ENCODE measurements at places on chromosomes 3 and 15.
A peak's percentile ranks its signal among the peaks of the same experiment; 100 is the strongest.

GRCh38 chr15:59039225-59039624 lies 51.8 kb downstream of the RNF111 start:
- no peak for DNase-seq

- DNase-seq: no peak
These were observed 233.5 kb downstream of the MYRIP start for GRCh38 chr3:40042752-40043443.

DNA sequence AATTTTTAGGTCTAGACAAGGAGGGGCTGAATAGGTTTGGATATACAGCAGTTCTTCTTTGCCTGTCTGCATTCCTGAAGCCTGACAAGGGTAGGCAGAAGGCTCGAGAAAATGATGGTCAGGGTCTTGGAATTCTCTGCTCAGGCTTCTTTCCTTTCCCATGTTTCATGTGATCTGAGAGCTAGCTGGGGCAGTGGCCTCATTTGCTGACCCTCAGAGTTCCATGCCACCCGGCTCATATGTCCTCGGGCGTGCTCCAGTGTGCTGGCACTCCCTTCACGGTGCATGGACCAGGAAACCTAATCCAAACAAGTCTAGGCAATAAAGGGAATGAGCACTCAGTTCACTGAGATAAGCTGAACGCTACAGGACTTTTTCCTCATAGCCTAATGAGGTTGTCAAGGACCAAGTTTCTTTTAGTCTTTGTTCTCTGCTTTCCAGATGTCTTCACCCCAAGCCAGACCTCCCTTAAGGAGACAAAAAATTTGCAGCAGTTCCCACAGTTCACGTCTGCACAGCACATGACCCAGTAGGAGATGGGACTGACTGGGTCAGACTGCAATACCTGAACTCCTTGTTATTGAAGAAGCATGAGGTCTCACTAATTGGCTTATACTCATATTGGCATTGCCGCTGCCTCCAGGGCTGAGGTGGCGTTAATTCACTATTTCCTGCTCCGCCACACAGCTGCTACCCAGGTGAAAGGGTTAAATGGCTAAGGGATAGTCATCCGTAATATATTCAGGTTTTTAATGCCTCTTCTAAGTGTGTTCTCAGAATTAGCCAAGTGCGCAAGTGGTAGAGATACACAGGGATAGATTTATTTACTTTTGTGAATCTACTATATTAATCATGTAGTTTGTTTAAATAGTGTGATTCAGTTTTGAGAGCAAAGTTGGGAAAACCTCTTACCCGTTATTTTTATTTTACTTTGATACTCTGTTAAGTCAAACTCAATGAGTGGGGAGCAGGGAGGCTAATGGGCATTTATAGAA lies 15.3 kb upstream of the RTP4 start:
- DNase-seq: no peak

DNA sequence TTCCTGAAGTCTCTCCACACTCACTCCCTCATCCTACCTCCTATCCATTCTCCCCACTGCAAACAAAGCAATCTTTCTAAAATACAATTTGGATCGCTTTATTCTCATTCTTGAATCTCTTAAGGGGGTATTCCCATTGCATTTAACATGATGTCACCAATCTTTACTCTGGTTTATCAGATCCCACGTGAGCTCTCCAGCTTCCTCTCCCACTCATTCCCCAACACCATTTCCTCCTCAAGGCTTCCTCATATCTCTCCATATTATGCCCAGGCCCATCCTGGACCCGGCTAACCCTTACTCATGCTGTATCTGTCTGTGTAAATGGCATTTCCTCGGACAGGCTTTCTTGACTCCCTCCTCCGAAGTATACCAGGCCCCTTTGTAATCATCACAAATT lies 165.0 kb downstream of the CD47 start:
- no peak for DNase-seq

DNA sequence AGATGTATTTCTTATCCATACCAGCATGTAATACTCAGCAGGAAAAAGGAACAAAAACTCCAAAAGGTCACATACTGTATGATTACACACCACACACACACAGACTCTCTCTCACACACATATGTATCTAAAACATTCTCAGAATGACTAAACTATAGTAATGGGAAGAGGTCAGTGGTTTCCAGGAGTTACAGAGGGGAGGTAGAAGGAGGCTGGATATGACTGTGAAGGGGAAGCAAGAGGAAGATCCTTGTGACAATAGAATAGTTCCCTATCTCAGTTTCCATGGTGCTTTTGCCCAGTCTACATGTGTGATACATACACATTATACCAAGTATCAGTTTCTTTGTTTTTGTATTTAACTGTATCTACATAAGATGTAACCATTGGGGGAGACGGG lies 190.1 kb downstream of the IL5RA start:
- no peak for DNase-seq

DNA sequence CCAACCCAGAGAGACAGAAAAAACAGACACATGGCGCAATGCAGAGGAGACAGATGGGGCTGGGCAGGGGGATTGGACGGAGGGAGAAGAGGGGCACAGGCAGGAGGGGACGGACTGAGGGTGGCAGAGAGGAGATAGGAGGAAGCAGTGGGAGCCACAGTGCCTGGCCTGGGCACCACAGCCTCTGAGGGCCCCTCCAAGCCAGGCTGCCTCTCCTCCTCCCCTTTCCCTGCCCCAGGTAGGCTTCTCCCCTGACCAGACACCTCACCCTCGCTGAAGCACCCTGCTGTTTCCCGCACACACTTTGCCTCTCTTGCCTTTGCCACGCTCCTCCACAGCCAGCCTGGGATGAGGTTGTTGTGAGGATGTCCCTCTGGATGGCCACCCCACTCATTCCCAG lies 84.0 kb upstream of the PRR20G start:
- no peak for DNase-seq

GRCh38 chr3:16550305-16550675 lies 36.8 kb upstream of the RFTN1 start:
- DNase-seq: no peak

GRCh38 chr3:55731741-55732140 lies 244.6 kb upstream of the WNT5A start:
- no peak for DNase-seq

DNA sequence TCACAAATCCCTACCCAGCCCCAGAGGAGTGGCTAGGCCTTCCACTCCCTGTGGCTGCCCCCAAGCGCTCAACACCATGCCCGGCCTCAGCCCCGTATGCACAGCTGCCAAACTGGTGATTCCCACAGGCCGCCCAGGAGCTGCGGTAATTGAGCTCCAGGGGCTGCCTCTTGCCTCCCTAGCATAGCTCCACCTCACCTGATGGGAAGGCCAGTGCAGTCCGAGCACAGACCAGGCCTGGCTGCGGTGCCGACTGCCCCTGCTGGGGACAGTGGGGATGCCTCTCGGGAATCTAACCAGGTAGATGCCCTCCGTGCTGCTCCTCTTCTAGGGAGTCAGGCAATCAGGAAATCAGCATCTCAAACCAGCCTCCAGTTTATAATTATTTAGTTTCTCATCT lies 25.9 kb downstream of the SCN5A start:
- DNase-seq: no peak

DNA sequence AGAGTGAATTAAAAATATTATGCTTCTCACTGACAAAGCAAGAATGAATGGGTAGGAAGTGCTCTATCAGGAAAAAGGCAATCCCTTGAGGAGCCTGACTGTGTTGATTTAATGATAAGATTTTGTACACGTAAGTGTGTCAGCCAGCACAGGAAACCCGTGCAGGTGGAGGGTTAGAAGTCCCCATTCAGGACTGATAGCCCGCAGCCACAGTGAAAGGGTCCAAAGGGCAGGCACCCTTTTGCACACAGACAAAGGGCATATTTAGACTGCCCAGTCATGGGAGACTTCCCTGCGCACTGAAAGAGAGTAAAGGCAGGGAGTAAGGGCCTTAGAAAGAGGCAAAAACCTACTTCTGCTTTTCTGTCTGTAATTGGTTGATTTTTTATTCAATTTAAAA lies 26.4 kb upstream of the SKIL start:
- no peak for DNase-seq

DNA sequence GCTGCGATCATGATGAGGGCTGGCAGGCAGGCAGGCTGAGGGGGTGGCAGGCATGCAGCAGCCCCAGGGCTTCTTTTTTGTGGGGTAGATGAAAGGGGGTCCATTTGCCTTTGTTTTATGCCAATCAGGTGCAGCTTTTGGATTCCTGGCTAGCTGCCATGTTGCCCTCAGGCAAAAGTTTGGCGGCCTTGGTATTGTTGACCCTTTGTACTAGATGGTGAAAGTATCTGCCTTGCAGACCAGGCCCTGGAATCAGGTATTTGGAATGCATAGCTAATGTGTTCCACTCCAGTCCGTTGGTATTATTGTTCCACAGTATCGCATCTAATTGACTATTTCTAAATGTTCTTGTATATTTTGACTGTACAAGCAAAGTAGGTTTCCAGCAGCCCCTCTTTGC lies 35.0 kb downstream of the EEFSEC start:
- DNase-seq: no peak

GRCh38 chr15:42490291-42490670 lies 660 bp downstream of the ZNF106 start:
- peak; percentile 63 for DNase-seq

DNA sequence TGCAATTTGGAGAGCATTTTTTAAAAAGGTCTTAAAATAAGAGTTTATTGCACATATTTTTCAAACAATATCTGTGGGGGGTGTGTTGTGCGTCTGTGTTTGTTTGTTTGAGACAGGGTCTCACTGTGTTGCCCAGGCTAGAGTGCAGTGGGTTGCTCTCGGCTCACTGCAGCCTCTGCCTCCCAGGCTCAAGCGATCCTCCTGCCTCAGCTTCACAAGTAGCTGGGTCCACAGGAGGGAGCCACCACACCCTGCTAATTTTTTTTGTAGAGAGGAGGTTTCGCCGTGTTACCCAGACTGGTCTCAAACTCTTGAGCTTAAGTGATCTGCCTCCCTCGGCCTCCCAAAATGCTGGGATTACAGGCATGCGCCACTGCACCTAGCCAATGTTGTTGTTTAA lies 2.7 kb downstream of the MLF1 start:
- DNase-seq: no peak

DNA sequence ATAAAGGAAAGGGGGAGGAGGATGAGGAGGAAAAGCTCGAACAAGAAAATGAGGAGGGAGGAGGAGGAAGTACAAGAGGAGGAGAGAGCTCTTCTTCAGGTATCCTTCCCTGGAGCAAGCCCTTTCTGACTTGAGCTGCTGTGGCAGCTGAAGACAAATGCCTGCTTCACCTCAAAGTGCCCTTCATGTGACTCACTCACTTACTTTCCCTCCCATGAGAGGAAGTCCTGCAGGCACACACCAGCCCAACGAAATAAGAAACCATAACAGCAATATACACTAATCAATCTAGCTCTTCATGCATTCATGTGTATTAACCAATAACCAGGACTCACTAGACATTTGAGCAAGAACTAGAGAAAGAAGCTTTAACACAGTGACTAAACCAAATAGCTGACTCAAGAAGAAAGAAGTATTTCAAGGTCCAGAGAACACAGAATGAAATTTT lies 251.9 kb downstream of the IGSF11 start:
- DNase-seq: no peak

- DNase-seq: no peak
These were observed 44.0 kb downstream of the CEMIP start for GRCh38 chr15:80823120-80823519.

All from pons (tissue), 1 donor.